ENCODE measurements at places on chromosomes 1 and 21.

DNA sequence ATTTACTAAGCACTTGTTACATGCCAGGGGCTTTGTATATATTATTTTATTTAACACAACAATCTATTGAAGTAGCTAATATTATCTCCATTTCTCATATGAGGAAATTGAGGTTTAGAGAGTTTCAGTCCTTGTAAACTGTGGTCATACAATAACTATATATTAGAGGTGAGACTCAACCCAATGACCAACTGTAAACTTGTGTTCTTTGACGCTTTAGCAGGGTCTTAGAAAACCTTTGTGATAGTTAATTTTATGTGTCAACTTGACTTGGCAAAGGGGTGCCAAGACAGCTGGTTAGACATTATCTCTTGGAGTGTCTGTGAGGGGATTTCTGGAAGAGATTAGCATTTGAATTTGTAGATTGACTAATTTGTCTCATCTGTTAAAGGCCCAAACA, 252.4 kb upstream of the B3GALT2 start:
- no peak for DNase-seq

- DNase-seq: no peak
These were observed 22.7 kb upstream of the SCAF4 start for GRCh38 chr21:31754708-31754960.

DNA sequence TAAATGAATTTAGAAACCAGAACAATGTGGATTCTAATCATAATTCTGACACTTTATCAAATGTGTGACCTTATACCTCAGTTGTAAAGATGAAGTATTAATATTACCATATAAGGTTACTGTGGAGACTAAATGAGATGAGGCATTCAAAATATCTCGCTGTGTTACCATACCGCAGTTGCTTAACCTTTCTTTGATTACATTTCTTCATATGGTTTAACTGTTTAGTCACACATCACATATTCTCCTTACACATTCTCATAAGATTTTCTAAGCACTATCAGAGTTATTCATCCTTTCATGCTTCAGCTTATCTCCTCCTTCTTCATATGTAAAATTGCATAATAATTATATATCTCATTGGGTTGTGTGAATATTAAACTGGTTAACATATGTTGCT, 88.9 kb downstream of the LRRC53 start:
- DNase-seq: no peak

DNA sequence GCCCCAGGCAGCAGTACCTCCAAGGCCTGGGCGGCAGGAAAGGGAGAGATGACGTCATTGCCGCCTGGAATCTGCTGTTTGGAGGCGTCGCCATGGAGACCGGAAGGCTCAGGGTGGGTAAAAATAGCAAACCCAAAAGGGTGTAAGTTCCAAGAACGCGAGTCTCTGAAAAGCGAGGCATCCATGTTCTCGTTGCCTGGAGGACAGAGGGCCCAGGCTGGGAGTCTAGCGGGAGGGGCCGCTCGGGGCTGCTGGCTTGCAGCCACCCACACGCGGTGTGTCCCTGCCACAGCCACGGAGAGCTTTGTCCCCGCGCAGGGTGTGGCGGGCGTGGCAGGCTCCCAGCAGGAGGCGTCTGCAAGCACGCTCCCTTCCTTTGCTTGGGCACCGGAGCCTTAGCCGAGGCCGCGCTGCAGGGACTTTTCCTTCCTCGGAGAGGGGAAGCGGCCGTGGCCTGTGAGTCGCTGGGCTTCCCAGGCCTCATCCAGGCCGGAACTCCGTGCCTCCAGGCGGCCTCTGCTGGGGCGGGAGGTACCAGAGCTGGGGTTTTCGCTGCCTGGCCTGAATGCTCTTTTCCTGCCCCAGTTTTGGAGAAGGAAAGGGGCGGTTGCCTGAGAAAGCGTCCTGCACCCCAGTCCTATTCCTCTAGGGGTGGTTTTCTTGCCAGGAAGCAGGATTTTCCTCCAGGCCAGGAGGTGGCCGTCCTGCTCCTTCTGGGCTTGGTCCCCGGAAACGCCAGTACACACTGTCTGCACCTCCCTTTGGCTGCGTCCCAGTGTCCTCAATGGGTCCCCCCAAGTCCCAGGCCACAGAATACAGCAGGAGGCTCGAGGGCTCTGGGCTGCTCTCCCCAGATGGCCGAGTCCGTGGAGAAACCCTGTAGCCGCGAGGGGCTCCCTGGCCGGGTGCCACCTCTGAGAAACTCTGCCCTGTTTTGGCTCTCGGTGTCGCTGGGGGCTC, 15.3 kb upstream of the SKI start:
- peak; percentile 75 for DNase-seq

DNA sequence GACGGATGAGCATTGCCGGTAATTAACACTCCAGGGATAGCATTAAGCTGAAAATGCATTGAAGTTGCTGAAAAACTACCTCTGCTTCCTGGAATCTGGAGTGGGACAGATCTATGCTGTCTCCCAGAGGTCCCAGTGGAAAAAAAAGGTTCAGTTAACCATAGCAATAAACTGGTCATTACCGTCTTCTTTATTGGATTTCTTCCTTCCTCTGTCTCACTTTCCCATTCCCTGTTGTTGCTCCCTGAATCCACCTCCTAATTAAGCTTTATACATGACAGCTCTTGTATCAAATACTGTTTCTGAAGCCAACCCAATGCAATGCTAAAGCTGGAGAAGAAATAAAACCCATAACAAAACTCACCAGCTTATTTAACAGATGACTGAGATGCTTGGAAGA, 1805.9 kb downstream of the NCAM2 start:
- no peak for DNase-seq

- DNase-seq: no peak
These were observed 35.0 kb upstream of the AGO1 start for GRCh38 chr1:35847935-35848565.

GRCh38 chr1:164576291-164577271, 17.6 kb downstream of the PBX1 start:
- peak; percentile 46 for DNase-seq

DNA sequence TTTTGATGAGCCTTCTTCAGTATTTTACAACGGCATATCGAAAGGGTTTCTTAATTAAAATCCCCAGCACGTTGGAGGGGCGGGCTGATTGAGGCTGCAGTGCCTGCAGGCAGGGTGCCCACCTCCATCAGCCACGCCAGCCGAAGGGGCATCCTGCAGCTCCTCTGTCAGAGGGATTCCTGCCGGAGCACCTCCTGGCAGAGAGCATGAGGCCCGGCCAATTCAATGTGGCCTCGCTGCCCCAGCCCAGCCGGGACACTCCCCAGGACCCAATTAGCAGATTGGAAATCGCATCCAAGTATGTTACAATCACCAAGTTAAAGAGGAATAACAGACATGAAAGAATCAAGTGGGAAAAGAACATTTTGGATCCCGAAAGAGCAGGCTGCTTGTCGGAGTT, 216.6 kb downstream of the ST6GALNAC3 start:
- no peak for DNase-seq

- DNase-seq: no peak
These were observed 60.6 kb downstream of the PTBP2 start for GRCh38 chr1:96782206-96782605.

- DNase-seq: no peak
These were observed 805.8 kb upstream of the ADGRL2 start for GRCh38 chr1:80994934-80995333.

DNA sequence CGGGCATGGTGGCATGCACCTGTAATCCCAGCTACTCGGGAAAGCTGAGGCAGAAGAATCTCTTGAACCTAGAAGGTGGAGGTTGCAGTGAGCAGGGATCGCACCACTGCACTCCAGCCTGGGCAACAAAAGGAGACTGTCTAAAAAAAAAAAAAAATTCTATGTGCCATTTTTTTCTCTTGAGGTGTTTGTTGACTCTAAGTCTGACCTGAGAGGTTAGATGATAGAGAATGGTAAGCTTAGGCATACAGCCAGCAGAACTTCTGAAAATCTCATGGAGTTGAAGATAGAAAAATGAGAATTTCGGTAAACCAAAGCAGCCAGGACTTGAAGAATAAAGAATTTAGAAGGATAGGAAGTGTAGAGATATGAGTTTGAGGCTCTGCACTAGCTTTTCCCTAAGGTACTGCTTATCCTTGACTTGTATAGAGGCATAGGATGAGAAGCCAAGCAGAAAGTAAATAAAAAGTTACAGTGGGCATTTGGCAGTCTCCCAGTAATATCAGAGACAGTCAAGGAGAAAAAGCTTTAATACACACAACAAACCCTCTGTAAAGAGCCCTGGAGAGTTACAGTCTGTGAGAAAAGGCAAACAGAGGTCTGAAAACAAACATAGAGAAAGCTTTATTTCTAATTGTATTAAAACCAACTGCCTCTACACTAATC, 24.3 kb downstream of the F13B start:
- no peak for DNase-seq

DNA sequence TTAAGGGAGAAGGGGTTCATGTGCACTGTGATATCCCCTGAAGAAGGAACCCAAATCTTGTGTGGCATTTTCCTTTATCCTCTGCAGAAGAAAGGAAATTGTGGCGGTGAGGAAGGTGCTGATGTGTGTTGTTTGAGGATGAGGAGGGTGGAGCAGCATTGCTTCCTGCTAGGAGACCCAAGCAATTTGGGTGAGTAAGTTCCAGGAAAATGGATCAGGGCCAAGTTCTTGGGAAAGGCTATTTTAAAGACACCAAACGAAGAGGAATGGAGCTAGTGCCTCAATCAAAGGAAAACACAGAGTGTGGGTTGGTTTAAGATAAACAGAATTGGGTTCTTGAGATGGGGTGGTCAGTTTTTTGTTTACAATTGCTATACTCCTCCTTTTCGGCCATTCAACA, 86.7 kb upstream of the MARK1 start:
- no peak for DNase-seq

DNA sequence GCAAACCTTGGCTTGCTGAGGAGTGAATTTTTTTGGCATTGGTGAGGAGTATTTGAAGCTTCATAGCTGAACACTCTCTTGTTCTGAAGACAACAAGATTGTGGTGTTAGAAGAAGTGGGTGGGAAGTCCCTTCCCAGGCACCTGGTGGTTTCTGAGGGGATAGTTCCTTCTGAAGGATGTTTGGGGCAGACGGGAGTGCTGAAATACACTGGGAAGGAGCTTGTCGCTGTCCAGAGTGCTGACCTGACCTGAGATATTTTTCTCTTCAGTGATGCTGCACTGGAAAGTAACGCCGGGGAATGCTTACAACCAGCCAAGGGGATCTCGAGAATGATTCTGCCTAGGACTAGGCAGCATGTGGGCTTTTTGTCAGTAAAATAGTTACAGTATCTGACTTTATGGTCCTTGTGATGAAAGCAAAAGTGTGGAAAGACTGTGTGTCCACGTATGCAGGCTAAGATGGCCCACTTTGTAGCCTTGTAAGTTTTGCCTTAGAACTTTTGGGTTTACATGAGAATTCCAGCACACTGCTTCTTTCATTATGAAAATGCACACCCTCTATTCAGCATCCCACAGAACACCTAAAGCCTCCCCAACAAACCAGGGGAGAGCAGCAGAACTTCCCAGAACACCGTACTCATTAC, 33.1 kb upstream of the NFASC start:
- peak; percentile 23 for DNase-seq

GRCh38 chr1:207486198-207486597, 9.8 kb upstream of the CR1 start:
- DNase-seq: no peak

DNA sequence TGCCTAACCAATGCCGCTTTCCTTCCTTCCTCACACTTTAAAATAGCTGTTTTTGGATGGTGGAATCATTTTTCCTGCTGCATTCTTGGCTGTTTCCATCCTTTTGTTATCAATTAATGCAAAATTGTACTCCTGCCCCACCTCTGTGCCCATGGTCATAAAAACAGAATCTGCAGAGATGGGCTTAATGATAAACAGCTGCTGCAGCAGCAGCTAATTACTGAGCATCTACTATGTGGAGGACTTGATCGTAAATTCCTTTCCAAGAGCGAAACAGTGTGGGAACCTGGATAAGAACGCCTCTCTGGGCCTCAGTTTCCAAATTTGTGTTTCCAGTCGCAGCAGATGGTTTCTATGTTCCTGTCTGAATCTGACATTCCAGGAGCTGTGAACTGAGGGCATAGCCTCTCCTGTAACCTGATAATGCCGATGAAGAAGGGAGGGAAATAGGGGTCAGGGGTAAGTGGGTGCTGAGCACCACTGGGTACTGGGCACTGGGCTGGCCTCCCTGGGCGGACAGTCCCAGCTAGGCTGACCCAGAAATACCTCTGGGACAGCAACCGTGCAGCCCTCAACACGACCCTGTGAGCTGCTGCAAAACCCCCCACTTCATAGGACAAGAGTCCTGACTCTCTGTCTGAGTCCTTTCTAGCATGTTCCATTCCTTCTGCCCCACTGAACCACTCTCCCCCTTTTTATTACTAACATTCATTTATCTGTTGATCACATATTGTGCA, 121.7 kb downstream of the DMRTB1 start:
- DNase-seq: no peak

DNA sequence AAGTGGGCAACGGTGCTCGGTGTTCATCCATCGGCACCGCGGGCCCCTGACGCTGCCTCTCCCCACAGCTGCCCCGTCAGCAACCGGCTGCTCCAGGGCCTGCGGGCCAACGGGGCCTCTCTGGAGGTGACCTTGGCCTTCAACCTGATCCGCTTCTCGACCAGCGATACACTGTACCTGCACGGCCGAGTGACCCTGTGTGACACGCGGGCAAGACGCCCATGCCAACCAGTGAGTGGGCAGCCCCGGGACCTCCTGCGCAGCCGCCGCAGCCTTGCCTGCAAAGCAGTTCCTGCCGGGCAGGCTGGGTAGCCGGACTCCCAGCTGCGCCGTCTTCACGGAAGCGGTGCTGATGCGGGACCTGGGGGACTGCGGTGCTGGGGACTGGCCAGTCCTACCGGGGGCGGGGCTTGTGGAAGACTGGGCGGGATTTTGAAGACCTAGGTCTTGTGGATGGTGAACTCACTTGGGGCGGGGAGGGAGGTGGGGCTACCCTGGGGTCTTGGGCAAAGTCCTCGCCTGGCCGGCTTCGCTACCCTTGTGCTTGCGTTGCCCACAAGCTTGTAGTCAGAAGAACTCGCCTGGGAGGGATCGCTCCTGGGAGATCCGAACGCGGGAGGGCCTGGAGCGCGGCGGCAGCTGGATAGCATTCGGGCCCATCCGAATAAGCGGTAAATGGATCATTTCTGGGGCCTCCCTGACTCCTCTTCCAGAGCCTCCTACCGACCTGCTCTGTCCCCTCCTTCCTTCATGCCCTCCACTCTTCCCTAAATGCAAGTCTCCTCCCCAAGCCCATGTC, 8.8 kb upstream of the CEP85 start:
- DNase-seq: peak; percentile 56

DNA sequence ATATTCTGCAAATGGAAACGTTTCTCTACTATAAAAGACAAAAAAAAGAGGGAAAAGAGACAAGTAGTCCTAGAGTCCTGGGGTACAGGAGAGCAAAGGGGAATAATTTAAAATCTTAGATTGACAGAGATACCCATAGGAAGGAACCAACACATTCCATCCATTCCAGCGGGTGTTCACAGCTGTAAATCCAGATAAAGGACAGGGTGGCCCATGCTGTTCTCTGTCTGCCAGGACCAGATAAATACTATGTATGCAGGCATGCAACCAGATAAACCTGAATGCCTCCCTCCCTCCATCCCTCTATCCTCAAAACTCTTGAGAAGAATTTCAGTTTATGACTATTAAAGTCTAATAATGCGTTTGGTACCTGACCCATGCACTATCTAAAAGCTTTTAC, 131.8 kb downstream of the PTPN14 start:
- no peak for DNase-seq
